Stimulated activated CD4-positive, alpha-beta T cell treated with anti-CD3 and anti-CD28 coated beads, TNF-alpha, amount 100 ng/mL, for 1 hour (primary cell): ENCODE measurements at places on chromosomes 5 and 9.

DNA sequence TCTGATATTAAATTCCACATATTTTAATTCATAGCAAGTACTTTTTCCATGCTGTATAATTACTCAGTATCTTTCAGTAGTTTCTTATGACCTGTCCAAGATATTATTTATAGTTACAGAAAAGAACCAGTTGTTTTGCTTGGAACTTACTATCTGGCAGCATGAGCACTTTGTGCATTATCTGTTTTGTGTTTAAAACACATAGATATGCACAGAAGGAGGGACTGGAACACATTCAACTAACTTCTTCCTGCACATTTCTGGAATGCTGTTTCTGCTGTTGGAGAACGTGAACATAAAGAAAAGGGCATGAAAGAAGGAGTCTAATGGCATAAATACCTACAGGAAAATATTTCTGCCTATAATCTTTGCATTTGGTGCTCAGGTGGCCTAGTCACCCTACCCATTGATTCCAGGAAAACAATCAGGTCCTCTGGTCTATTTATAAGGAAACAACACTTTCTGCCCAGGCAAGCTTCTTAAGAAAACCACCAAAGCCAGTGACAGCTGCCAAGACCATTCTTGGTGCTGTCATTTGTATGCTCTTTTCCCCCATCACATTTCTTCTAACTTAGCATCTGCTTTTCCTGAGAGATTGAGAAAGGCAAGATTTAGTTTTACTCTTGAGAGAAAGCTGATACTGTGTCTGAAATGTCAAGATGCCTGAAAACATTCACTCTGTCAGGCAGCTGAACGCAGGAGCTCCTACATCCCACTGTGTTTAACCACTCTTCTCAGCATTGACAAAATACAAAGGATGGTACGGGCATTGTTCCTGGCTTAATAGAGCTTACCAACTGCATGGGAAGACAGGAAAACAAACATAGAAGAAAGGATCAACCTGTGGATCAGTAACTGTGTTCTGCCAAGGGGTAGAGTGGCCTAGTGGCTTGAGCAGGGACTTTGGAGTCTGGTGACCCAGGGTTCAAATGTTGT lies 40.3 kb downstream of the RAB3C start:
- DNase-seq: no peak

DNA sequence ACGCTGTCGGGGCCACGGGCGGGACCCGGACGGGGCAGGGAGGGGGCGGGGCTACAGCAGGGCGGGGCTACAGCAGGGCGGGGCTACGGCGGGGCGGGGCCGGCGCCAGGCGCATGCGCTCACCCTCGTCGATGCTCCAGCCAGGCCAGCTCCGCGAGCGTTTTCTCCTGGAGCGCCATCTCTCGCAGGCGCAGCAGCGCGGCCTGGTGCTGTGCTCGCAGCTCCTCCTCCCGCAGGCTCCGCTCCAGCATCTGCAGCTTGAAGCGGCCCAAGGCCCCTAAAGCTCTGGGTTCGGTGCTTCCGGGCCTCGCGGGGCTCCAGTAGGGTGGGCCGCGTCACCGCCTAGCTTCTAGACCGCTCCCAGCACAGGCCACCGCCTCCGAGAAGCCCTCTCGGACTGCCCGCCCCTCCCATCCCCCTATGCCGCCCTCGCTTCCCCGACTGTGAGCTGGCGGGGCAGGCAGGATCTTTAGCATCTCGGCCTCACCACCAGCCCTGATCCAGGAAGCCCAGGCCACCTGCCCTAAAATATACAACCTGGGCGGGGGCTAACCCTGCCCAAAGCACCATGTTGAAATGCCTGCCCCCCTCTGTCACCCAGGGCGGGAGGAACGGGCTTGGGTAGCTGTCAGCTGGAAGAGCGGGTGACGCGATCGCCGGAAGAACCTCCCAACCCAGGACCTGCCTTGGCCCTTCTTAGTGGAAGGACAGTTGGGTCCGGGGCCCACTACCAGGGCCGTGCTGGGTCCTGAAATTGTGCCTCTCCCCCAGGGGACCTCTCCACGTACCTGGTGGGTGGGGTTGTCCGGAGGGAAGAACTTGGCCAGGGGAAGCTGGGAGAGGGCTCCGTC lies 21.9 kb upstream of the QSOX2 start:
- peak; percentile 62 for DNase-seq

GRCh38 chr5:173328844-173329490 lies 753 bp upstream of the STC2 start:
- no peak for DNase-seq

DNA sequence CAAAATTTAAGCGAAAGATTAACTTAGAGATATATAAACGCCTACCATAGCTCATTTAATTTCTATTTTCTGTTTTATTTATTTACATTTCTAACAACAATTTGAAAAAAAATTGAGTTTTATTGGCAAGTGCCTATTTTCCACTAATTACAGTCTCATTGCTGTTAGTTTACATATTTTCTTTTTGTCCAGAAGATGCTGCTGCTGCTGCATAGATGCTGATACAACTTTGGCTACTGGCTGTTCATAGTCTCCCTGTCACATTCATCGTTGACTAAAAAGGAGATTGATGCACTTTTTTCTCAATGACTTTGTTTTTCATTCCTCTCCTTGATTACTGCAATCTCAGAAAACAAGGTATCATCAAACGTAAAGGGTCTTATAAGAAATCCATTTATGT lies 235.4 kb downstream of the CDH9 start:
- DNase-seq: no peak

- no peak for DNase-seq
Measured at GRCh38 chr9:32716955-32717543, 66.3 kb upstream of the TMEM215 start.
